Trophoblast cell (in vitro differentiated cells and primary cell): ENCODE measurements at places on chromosomes 5 and 9.

GRCh38 chr5:31196309-31196708 is 2.8 kb downstream of the CDH6 start:
- DNase-seq, result no peak

- peak; percentile 94 for DNase-seq
Measured at GRCh38 chr9:116859763-116860162, 172.7 kb downstream of the TRIM32 start.

DNA sequence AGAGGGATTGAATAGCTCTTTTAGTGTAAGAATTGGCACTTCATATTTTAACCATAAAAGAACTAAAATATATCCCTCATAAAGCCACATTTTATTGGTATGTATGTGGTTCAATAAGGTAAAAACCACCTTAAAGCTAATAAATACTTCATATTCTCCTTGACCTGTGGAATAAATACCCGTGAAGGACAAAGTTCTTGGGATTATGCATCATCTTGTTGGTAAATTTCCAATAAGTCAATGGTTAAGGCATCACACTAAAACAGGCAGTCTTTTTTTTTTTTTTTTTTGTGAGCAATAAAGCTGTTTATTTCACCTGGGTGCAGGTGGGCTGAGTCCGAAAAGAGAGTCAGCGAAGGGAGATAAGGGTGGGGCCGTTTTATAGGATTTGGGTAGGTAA is 161.9 kb downstream of the SNCAIP start:
- no peak for DNase-seq

- peak; percentile 52 for DNase-seq
Measured at GRCh38 chr9:126301985-126302603, 24.5 kb upstream of the MVB12B start.

GRCh38 chr9:120443976-120444375 is 136.0 kb downstream of the CDK5RAP2 start:
- DNase-seq, result no peak

DNA sequence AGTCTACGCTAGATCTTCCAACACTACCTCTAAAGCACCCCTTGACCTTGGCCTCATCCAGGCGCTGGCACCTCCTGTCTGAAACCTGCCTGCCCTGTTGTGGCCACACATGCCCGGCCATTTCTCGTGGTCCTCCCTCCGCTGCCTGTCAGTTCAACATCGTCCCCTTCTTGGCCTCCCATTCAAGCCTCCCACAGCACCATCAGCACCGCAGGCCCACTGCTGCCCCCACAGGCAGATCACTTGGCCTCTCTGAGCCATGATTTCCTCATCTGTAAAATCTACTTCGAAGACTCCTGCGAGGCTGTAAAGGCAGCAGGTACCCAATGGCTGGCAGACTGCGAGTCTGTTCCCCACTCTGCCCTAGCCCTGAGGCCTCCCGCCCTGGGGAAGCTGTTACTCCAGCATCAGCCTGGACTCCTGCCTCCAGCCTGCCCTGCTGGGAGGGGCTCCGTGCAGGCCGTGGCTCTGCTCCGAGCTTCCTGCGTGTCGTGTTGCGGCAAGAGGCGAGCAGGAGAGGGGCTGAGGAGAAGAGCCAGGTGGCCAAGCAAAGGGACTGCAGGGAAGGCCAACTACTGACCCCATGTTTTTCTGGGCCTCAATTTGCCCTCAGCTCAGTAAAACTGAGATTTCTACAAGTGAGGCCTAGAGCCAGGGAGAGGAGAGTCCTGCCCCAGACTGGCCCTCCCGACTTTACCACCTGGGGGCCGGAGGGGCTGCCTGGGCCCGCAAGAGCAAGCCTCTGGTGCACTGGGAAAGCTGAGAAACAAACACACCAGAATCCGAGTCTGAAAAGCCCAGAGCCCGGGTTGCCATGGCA is 70.5 kb upstream of the LRRTM2 start:
- DNase-seq, result no peak

DNA sequence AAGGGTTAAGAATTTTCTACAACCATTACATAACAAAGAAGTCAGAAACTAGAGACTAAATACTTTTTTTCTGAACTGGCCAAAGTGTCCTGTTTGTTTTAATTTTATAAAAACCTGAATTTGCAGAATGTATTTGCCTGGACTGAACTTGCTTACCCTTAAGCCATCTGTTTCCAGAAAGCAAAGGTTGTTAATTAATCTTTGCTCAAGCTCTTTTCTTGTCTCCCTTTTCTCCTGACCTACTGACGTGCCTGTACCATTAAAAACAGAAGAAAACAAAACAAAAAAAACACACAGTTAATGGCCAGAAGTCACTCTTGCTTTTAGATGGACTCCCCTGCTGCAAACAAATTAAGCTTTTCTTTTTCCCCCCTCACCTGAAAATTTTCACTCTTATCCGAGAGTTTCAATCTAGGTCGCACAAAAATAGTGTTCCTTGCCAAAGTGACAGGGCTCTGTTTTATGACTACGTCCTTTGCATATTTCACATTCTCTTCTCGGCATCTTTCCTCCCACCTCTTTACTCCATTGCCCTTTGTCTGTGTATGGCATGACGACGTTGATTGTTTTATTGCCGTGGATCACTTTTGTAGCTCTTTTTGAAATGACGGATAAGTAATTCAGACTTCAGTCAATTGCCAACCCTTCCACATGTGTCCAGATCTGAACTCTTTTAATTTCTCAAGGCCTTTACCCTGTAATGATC is 333.8 kb upstream of the GRIN3A start:
- DNase-seq, result no peak

- DNase-seq, result no peak
Measured at GRCh38 chr5:178624631-178625546, 2.0 kb downstream of the CLK4 start.

DNA sequence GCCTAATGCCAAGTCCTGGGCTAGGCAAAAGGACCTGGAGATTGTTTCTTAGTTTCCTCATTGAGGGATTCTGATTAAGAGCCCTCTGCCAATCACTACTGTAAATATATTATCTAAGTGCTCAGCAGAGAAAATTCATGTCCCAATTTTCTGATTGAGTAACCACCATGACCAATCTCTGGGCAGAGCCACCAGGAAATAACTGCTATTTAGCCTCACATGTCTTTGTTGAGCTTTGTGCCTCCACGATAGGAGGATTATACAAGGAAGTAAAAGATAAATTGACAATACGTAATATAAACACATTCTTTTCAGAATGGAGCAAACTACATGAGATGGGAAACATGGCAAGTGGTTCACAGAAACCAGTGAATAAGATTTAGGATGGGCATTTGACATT is 396.1 kb upstream of the PAPPA start:
- peak; percentile 11 for DNase-seq

GRCh38 chr5:4387290-4387689 is 752.8 kb upstream of the ADAMTS16 start:
- DNase-seq, result no peak

- DNase-seq, result no peak
Measured at GRCh38 chr9:100049551-100049950, 49.2 kb downstream of the ERP44 start.

DNA sequence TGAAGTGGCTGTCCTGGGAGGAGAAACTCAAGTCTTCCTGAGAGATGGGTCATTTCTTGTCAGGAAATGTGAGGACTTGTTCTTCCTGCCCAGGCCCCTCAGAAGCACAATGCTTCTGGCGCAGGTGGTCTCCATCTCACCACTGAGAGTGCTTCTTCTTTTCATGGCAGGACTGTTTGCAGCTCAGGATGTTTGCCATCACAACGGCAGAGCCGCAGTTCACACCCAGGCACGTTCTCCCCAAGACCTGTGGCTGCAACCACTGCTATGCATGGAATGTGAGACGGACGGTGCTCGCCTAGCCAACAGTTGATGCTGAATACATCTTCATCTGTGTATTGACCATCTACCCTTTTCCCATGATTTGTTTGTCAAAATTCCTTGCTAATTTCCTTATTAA is 216.3 kb downstream of the GADD45G start:
- DNase-seq, result no peak

- no peak for DNase-seq
Measured at GRCh38 chr5:158022837-158023236, 163.9 kb upstream of the CLINT1 start.

GRCh38 chr5:174532455-174533453 is 191.6 kb upstream of the MSX2 start:
- peak; percentile 98 for DNase-seq

GRCh38 chr5:20446121-20446520 is 458.1 kb upstream of the CDH18 start:
- DNase-seq, result no peak

DNA sequence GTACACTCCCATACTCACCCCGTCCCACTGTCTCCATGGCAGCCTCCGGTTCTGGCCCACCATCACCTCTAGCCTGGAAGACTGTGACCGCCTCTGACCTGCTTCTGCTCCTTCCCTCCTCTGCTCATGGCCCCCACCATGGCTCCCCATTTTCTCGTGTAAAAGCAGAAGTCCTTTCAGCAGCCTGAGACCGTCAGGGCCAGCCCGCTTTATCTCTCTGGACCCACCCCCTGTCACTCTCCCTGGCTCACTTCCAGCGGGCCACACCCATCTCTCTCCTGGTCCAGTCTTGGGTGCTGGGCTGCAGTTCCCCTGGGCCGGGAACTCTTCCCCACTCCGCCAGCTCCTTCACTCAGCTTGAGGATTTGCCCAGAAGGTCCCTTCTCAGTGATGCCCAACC is 96.0 kb upstream of the RUFY1 start:
- DNase-seq, result no peak

- DNase-seq, result no peak
Measured at GRCh38 chr5:65779643-65780042, 57.6 kb downstream of the NLN start.

DNA sequence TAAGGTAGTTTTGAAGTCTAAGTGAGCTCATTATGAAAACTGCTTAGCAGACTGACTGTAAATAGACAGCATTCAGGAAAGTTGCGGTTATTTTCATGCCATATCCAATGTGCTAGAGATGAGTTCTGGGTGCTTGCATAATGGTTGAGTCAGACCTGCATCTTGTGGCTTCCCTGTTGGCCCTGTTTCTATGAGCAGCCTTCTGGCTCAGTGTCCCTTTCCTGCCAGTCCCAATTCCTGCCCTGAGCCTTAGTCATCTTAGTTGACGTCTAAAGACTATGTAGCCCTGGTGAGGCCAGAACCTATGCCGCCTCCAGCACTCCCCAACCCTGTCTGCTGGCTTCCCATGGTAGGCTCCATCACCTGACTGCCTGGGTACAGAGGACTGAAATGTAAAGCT is 76.3 kb upstream of the TNFSF8 start:
- DNase-seq, result peak; percentile 75

DNA sequence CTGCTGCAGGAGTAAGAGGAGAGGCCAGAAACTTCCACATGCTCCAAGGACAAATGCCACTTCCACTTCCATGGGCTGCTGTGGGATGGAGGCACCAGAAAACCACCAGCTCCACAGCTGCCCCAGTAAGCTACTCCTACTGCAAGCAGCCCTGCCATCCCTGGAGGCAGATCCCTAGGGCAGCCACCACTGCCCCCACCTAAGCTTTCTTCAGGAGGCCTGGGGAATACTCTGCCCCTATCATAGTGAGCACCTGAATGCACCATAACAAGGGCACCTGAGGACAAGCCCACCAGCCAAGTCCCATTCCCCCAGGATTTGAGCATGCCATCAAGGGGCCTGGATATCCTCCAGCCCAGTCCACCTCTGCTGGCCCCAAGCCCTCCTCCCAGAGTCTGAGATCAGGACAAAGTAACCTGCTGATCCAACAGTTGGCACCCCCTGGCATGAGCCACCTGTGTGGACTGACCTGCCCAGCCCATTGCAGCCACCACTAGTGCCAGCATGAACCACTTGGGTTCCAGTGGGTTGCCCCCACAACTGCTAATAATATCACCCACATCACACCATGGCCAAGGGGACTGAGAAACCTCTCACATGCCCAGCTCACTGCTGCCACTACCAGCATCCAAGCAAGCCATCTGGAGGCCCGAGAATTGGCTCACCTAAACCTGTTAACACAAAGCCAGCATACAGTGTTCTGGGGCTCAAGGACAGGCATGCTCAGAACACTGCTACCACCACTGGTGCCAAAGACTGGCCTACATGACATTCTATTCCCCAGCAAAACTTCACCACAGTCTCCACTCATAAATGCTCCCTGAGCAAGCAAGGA is 480.1 kb downstream of the CDH12 start:
- no peak for DNase-seq

DNA sequence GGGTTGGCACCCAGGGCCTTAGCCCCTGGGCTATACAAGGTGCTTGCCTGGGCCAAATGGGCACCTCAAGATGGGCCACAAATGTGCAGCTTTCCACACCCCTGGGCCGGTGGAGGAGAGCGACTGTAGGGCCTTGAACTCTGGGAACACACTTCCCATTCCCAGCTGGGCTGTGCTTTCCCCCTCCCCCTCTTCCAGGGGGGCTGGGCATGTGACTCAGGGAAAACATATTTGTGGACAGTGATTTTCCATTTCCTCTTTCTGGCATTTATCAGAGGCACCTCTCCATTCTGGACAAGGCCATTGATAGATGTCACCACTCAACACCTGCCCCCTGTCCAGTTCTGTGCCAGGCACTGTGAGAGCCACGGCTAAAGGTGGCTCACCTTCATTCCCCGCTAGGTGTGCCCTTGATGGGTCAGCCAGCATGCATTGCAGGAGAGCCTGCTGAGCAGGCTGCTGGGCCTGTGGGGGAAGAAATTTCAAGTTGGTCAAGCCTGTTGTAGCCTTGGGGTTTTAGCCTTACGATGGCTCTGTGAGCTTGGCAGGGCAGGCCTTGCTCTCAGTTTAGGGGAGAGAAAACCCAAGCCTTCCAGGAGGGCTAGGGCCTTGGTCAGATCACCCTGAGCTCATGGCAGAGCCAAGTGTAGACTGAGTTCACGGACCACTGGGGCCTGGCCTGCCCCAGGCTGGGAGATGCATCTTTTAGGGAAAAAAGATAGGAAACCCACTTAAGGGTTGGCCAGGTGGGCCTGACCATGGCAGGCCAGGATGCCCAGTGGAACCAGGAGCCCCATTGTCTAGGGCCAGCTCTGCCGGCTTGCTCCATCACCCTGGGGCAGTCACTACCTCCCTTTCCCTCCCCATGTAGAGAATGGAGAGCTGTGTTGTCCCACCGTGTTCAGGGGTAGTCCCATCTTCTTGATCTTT is 113.9 kb downstream of the DAB2IP start:
- DNase-seq, result peak; percentile 78

DNA sequence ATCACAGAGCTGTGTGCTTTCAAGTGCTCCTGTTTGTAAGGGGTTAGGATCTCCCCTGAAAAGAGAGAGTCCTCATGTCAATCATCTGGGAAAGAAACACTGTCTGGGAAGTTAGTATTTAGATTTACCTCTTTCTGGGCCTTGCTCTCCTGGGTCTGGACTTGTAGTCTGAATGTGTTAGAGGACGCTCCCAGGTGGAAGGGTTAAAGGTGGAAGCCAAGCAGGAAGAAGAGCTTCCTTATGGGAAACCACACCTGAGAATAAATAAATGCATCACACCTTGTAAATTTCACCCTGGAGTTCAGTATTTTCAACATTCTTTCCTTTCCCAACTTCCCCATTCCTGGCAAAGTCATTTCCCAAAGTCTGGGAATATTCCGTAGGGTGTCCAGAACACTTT is 1.3 kb downstream of the PLGRKT start:
- DNase-seq, result no peak

GRCh38 chr9:105119156-105119555 is 125.3 kb upstream of the SLC44A1 start:
- no peak for DNase-seq
